ENCODE measurements at places on chromosomes 7 and 10.

DNA sequence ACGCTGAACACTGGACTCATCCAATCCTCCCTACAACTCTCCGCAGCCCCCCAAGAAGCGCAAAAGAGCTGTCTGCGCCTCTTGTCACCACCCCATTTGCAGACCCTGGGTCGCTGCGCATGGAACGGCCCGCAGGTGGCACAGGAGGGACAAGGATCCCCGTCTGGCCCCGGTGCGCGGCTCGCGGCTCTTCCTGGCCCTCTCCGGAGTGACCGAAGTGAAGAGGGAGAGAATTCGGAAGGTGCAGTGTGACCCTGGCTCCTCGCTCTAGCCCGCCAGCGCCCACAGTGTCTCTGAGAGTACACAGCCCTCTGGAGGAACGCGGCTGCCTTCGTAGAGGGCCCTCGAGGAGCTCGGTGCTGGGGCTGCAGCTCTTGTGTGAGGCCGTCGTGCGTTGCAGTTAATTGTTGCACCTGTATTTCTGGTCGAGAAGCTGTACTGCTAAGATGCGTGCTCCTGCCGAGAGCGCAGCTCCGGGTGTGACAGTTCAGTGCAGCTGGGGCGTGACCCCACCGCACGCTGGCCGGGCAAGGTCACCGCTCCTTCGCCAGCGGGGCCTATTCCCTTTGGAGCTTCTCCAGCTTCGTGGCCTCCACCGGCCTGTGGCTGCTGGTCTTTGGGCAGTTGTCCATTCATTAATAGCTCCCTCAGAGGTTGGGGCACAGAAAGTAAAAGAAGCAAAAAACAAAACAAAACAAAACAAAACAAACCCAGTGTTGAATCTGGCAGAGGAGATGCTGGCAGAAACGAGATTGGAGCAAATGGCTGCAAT lies 119.0 kb downstream of the SEC23IP start:
- DNase-seq = no peak

DNA sequence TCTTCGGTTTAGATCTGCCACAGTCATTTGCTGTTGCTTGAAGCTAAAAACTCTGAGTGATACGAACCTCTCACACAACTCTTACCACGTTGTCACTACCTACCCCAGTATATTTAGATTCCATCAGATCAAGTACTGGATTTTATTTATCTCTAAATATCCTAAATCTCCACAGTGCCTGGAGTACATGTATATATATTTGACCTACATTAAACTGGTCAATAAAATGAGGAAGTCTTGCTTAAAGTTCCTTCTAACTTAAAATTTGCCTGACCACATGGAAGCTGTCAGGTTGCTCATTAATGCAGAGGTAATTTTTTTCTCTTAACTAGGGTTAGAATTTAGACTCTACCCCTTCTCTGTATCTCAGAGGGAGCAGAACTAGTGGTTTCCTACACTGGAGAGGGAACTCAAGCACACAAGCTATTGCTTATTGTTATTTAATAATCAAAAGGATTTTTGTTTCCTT lies 3.1 kb upstream of the MACC1 start:
- DNase-seq = no peak

- DNase-seq = no peak
Observed at GRCh38 chr10:34001087-34001580, 666.7 kb upstream of the NRP1 start.

DNA sequence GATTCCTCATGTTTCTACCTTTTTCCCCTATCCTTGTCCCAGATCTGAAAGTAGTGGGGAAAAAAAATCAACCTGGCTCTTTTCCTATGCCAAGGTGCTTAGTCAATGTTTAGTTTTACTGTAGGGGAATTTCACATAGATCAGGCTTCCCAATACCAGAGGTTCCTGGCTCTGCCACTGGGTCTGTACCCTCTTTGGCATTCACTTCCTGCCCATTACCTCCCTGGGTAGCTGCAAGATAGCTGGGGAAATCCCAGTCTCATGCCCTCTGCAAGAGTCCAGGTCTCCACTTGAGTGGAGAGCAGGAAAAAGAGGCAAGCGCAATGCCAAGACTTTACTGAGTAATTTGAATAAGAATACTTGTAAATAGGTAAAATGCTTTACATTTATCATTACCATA lies 3.5 kb upstream of the BPGM start:
- DNase-seq = no peak

- no peak for DNase-seq
Observed at GRCh38 chr7:41116817-41117216, 586.1 kb downstream of the INHBA start.

DNA sequence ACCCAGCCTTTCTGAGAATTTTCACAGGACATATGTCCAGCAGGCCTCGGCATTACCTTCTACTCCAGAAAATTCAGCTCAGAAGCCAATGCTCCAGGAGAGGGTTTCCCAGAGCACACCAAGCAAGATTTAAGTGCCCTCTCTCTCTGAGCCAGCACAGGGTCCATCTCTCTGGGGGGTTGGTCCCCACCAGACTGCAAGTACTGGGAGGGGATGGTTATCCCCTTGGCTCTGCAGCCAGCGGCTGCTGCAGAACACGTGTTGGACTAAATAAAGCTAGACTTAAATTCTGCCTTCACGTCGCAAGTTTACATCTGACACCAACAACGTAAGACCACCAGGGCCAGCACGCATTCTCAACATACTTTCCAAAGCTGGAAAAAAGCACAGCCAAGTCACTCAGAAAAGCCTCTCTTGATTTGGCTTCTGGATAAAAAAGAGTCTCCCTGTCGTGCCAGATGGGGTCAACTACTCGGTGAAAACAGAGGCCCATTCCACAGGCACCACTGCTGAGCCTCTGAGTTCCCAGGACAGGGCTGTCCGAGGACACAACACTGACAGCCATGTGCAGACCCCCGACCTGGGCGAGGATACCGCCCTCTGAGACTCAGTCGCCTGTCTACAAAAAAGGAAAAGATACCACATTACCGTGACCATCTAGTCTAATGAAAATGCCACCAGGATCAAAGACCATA lies 77.3 kb downstream of the CTBP2 start:
- no peak for DNase-seq

DNA sequence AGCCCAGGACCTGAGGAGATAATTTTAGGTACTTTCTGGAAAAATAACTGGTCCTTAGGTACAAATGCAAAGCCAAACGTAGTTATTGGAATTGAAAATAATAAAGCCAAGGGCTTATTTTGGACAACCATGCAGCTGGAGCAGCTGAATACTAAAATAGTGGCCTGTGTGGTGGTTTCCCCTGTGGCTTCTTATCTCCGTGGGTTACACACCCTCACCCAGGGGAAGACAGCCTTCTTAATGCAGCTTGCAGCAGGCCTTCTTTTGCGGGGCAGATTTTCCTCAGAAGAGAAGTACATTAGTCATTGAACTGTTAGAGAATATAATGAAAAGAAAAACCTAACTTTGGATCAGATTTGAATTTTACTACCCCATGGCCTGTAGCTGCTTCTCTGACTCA lies 133.5 kb downstream of the ST7 start:
- DNase-seq = no peak

- DNase-seq = no peak
Observed at GRCh38 chr7:20302891-20303290, 27.8 kb upstream of the ITGB8 start.

DNA sequence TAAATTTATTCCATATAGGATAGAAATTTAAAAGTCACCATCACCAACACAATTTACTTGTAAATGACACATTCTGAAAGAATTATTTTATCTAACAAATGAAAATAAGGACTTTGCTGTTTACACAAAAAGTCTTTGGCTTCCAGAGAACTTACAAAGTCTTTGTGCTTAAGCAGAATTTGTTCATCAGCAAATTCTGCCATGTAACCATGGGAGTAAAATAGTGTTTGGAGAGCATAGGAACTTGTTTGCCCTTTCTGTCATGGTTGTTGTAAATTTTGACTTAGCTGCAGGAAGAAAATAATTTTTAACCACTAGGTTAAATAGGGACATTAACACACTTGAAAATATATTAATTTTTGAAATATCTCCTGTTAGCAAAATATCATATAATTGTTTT lies 15.2 kb downstream of the FGL2 start:
- no peak for DNase-seq

All from CD4-positive, alpha-beta T cell treated with Interleukin-17A for 1 hour (primary cell).